GM06990 (cell line): ENCODE measurements at places on chromosomes 13 and 19.

DNA sequence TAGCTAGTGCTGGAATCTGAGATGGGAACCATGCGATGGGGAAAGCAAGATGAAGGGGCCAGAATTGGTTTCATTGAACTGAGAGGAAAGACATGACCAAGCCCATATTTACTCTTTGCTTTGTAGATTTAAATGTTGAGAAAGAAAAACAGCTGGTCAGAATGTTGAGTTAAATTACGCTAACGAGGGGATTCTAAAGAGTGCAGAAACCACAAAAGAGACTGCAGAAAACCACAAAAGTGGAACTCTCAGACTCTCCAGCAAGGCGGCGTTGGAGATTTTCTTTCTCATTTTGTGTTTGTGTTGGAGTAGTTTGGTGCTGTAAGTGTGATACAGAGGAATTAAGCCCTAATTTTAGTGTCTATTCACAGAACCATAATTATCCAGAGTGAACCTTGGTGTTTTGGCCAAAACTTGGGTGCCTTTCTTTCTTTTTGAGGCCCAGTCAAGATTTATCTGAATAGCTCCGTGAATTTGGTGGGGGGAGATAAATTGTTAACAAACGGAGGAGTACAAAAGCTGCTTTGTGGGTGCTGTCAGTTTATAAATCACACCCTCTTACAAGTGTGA lies 26.3 kb downstream of the SAE1 start:
- DNase-seq = peak; percentile 22

DNA sequence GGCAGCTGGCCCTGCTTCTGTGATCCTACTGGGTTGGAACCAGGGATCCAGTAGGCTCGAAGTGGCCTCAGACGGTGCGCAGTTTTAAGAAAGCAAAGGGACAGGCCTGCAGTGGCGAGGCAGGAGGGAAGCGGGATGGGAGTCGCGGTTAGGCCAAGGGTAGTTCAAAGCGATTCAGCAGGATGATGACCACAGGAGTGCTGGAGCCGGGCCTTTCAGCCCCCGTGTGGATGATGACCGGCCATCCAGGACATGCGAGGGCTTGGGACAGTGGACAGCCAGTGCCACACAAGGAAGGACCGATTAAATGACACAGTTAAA lies 854 bp downstream of the RNASEH2B start:
- no peak for DNase-seq

DNA sequence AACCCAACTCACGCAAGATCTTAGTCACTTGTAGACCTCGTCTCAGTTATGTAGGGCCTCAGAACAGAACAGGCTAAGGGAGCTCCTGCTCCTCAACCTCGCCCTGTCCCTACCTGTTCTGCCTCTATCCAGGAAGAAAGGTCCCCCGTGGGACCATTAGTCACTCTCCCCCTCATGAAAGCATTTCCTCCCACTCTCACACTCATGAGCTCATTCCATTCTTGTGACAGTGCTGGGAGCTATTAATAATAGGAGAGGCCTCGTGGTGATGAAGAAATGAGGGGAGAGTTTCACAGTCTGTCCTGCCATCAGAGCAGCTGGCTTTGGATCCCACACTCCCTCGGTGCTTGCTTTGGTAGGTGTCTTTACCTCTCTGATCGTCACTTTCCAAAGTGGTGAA lies 10.2 kb downstream of the PPP2R1A start:
- no peak for DNase-seq

DNA sequence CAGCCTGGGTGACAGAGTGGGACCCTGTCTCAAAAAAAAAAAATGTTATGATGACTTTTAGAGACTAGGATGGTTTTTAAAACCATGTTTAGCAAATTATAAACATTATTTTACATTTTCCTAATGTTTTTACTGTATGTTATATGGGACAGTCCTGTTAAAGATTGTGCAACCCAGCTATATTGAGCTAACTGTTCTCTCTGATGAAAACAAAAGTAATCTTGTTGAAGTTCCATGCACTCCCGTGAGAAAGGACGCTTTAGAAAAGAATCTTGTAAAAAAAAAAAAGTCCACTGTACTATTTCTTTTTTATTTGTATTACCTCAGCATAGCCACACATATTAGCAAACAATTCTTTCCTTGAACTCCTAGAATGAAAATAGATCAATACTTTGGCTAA lies 451.2 kb downstream of the DCT start:
- DNase-seq = no peak

- no peak for DNase-seq
Measured at GRCh38 chr13:21371011-21371410, 88.1 kb downstream of the ZDHHC20 start.

DNA sequence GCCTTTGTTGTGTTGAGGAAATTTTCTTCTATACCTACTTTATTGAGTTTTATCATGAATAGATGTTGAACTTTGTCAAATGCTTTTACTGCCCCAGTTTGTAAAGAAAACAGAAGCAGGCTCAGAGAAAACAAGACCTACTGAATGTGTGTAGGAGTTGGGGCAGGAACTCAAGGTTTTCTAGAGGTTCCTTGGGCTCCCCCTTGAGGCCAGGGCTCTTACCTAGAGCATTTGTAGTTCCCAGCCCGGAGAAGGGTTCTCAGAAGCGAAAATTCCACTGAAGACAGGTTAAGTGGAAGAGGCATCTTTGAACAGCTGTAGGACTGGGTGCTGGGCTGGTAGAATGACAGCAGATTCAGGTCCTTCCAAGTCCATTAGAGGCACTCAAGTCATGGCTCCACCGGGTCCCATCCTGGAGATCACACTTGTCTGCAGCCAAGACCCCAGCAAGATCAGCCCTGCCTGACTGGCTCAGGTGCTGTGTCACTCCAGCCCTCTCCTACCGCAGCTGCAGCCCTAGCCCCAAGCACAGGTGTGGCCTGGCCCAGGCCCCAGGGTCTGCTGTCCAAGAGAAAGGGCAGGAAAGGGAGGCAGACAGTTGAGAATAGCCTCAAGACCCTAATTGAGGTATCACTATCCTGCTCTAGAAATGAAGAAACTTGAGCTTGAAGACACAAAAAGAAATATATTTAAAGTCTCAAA lies 425.5 kb downstream of the PCDH20 start:
- DNase-seq = no peak

DNA sequence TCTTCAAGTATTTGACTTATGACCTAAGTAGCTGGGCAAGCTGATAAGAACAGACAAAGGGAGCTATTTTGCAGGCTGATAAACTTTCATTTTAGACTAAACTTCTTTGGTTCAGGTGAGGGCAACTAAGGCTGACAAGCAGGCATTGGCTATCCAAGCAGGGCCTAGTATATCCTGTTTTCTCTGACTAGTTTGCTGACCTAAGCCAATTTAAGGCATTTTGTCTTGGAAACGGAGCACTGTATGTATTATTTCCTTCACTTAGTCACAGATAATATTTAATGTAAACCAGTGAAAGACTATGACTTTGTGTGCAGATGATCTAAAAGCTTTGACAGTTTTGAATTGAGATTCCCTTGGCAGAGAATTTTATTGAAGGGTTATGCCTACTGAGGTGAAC lies 172.5 kb downstream of the POU4F1 start:
- DNase-seq = no peak

DNA sequence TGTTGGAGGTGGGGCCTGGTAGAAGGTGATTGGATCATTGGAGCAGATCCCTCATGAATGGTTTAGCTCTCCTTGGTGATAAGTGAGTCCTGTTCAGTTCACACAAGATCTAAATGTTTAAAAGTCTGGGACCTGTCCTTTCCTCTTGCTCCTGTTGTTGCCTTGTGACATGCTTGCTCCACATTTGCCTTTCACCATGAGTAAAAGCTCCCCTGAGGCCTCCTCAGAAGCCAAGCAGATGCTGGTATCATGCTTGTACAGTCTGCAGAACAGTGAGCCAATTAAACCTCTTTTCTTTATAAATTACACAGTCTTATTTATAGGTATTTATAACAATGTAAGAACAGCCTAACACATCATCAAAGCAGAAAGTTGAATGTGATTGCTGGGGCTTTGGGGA lies 24.2 kb upstream of the RFC3 start:
- DNase-seq = no peak

GRCh38 chr13:51645154-51645650 lies 60.9 kb downstream of the WDFY2 start:
- peak; percentile 30 for DNase-seq

- no peak for DNase-seq
Measured at GRCh38 chr19:48186015-48186414, 15.5 kb downstream of the ZSWIM9 start.
